Activated CD4-positive, alpha-beta T cell treated with anti-CD3 and anti-CD28 coated beads, Interleukin-2, amount 10 ng/mL, durations not matched to agents 7 days and 5 days (primary cell): ENCODE measurements at places on chromosomes 7 and 10.

DNA sequence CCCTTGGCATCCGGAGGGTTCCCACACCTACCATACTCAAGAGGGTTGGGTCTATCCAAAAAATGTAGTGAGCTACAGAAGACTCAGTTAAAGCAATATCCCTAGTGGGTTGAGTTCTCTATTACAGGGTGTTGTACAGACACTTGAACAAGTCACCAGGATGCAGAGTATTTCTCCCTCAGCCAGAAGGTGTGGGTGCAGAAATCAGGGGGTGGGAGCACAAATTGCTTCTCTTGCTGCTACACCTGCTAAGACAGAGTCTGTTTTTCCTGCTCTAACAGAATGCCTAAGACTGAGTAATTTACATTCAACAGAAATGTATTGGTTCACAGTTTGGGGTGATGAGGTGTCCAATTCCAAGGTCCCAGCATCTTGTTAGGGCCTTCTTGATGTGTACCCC, 433.4 kb downstream of the TCERG1L start:
- DNase-seq = no peak

DNA sequence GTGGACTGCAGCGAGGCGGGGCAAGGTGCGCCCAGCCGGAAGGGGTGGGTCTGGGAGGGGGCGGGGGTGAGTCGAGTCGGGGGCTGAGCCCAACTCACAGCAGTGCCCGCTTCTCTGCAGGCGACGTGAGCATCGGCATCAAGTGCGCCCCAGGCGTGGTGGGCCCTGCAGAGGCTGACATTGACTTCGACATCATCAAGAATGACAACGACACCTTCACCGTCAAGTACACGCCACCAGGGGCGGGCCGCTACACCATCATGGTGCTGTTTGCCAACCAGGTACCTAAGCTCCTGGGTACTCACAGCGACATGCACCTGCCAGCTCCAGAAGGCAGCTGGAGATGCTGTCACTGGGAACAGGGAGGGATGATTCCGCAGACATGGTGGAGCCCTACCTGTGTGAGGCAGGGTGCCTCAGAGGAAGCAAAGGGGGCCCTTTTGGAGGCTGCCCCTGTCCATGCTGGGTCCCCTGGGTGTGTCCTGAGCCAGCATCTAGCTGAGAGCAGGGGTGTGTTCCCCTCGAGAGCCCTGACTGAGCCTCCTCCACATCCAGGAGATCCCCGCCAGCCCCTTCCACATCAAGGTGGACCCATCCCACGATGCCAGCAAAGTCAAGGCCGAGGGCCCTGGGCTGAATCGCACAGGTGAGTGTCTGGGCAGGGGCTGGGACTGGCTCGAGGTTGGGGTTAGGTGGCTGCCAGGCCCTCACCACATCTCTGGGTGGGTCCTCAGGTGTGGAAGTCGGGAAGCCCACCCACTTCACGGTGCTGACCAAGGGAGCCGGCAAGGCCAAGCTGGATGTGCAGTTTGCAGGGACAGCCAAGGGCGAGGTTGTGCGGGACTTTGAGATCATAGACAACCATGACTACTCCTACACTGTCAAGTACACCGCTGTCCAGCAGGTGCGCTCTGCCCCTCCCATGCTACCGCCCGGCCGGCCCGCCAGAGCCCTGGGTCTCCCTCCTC, 12.8 kb downstream of the FLNC start:
- no peak for DNase-seq

GRCh38 chr10:8273749-8274148, 219.3 kb downstream of the GATA3 start:
- no peak for DNase-seq

- DNase-seq = no peak
Observed at GRCh38 chr7:116679500-116679899, 7.5 kb downstream of the MET start.

GRCh38 chr7:103524042-103524907, 78.3 kb upstream of the SLC26A5 start:
- no peak for DNase-seq

DNA sequence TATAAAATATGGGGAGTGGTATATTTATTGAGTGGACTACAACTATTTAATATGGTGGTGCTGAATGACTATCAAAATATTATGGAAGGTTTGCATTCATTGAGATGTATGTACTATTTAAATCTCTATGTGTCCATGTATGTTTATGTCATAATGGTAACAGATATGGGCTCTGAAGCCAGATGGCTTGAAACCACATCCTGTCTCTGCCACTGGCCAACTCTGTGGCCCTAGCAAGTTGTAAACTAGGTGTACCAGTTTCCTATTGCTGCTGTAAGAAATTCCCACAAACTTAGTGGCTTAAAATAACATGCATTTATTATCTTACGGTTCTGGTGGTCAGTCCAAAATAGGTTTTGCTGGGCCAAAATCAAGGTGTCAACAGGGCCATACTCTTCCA, 198.1 kb upstream of the NFE2L3 start:
- DNase-seq = no peak

DNA sequence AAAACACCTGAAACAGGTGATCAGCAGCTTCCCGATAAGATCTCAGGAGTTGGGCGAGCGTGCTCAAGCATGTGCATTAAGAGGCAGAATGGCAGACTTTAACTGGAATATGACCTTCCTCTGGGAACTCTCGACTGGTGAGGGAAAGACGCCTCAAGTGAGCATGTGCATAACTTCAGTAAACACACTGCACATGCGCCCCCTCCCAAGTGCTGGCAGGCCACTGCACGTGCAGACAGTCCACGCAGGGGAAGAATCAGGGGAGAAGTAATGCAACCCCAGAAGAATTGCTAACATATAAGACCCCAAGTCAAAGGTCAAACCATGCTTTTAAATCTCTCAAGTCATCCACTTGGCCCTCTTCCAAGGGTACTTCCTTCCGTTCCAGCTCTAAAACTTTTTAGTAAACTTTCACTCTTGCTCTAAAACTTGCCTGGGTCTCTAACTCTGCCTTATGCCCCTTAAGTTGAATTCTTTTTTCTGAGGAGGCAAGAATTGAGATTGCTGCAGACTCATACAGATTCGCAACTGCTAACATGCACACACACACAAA, 541.0 kb downstream of the TNS3 start:
- DNase-seq = no peak

- no peak for DNase-seq
Observed at GRCh38 chr10:103100620-103101019, 92.5 kb downstream of the NT5C2 start.

- no peak for DNase-seq
Observed at GRCh38 chr7:39535720-39536119, 30.5 kb upstream of the YAE1 start.

DNA sequence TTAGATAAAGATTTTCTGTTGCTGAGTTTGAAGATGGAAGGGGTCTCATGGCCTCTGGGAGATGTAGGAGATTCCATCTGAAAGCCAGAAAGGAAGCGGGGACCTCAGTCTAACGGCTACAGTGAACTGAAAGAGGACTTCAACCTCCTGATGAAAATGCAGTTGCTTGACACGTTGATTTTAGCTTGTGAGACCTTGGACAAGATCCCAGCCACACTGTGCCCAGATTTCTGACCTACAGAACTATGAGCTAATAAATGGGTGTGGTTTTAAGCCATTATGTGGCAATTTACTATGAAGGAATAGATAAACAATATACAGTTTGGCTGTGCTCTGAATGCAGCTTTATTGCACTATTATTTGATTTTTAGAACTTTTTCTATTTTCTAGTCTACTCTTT, 342.3 kb upstream of the SEMA3D start:
- DNase-seq = no peak

DNA sequence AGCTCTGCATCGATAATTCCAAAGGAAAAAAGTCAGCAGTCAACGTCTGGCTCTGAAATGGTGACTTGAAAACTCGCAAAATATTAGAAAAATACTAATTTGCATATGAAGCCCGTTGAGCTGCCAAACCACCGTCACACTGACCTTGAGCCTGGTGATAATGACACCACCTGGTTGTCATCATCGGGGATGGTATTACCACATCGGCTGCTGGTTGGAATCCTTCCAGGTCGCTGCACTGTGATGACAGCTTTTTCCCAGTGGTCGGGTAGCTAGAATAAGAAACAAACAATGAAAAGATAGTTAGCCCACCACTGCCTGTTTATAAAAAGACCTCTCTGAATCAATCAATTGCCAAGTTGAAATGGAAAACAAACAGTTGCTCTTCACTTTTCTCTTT, 41.6 kb downstream of the LAMB1 start:
- no peak for DNase-seq

- no peak for DNase-seq
Observed at GRCh38 chr10:113415246-113415645, 137.6 kb upstream of the HABP2 start.

DNA sequence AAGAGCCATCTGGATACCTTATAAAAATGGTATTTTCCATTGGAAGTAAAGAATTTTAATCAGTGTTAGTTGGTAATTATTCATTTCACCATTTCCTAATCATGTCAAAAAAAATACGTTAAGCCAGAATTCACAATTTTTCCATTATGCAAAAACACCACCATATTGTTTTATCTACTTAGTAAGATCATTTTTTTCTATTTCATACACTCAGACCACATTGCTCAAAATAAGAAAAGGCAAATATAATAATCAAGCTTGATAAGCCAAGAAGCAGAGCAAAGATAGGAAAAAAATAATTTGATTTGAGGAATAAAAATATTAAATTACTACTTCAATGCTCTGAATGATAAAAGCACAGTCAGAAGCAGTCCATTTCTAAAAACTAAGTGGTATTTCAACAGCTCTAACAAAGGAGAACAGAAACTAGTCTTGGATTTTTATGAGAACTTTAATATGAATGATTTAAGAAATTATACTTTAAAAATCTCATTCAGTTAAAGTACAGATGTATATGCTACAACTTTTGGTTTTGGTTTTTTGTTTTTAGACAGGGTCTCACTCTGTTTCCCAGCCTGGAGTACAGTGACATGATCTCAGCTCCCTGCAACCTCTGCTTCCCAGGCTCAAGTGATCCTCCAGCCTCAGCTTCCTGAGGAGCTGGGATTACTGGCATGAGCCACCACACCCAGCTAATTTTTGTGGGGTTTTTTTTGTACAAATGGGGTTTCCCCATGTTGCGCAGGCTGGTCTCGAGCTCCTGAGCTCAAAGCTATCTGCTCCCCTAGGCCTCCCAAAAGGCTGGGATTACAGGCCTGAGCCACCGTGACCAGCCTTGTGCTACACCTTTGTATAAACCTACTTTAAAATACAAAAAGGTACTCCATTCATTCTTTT, 46.6 kb downstream of the LRRN3 start:
- peak; percentile 7 for DNase-seq

GRCh38 chr10:132977076-132977475, 34.7 kb upstream of the CFAP46 start:
- DNase-seq = no peak

- no peak for DNase-seq
Observed at GRCh38 chr7:51307651-51308210, 8.9 kb downstream of the COBL start.
